ENCODE measurements at places on chromosomes 4 and X.
A peak's percentile ranks its signal among the peaks of the same experiment; 100 is the strongest.

GRCh38 chrX:63513825-63514568 is 162.9 kb upstream of the SPIN4 start:
- peak; percentile 77 for DNase-seq

- peak; percentile 30 for DNase-seq
Observed at GRCh38 chrX:146615628-146616348, 193.8 kb upstream of the CXorf51B start.

DNA sequence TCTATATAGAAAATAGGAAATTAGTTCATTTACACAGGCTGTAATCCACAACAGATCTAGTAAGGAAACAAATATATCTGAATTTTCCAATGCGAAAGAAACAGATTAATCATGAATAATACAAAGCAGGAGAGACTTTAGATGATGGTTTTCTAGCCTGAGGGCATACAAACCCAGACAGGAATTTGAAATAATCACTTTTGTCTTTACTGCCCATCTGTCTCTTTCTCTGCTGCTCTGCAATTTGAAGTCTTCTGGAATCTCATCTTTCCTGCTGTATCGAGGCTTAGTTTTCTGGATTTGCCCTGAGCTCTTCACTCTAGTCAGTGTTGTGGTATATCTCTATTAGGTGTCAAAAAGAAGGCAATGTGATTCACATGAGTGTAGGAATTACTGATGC is 711.8 kb upstream of the FAM241A start:
- DNase-seq: no peak

DNA sequence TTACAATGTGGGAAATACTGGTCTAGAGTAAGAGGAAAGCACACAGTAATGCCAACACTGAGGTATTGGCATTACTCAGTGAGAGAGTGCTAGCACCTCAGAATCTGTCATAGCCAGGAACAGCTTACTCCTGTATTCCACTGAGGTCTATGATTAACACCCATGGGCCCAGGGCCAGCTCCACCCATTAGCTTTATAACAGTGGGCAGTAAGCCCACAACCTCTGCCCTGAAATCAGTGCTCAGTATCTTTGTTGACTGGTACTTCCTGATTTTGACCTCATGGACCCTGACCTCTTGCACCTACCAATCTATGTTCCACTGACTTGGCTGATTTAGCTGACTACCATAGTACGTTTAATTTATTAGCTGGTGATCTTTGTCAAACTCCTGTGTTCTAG is 56.1 kb downstream of the LANCL3 start:
- no peak for DNase-seq

DNA sequence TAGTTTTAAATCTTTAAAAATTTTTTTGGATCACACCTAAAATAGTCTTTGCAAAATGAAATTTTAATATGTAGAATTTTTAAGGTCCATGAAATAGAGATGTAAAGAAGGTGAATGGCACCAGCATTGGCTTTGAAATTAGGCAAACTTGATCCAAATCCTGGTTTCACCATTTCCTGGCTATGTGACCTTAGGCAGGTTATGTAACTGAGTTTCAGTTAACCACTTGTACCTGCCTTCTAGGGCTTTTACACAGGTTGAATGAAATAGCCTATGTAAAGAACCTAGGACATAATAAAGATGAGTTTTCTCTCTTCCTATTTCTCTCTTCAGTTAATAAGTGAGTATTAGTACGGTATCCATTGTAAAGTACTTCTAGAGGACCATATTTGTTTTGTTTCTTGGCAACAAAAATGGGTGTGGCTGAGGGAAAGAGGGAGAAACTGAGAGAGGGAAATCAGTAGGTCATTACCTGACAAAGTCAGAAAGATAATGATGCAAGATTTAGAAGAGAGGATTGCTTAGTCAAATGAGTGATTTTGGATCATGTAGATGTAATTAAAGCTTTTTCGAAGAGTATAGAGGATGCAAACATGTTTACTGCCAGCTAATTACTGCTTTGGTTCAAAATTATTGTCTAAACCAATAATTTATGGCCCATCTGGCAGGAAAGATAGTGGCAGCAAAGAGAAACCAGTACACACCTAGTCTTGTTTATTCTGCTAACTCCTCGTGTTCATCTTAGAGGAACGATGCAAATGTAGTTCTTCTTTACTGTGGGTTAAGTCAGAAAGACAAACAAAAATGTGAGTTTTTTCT is 81.9 kb downstream of the PDLIM5 start:
- DNase-seq: no peak

- no peak for DNase-seq
Observed at GRCh38 chrX:135432881-135433521, 11.3 kb downstream of the SMIM10L2A start.

All from cardiac muscle cell (in vitro differentiated cells and primary cell).